Activated CD8-positive, alpha-beta memory T cell treated with anti-CD3 and anti-CD28 coated beads for 48 hours (primary cell): ENCODE measurements at places on chromosomes 16 and 17.

DNA sequence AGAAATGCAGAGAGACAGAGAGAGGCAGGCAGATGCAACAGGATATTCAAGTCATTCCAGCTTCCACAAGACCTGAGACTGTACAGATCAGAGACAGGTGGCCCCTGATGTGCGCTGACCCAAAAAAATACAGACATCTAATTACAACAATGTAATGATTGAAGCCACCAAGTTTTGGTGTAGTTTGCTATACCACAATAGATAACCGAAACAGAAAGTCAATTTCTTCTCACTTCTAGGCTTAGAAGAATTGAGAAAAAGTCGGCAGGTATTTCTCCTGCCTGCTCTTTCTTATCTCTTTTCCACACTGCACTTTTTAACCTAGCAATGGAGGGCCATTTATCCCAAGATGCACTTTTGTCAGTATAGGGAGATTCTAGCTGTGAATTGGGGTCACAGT is 949.2 kb downstream of the CDH11 start:
- no peak for DNase-seq

GRCh38 chr16:301950-302349 is 19.0 kb downstream of the PDIA2 start:
- DNase-seq = no peak

- DNase-seq = no peak
These were observed 53.7 kb downstream of the IQCK start for GRCh38 chr16:19771796-19772195.

DNA sequence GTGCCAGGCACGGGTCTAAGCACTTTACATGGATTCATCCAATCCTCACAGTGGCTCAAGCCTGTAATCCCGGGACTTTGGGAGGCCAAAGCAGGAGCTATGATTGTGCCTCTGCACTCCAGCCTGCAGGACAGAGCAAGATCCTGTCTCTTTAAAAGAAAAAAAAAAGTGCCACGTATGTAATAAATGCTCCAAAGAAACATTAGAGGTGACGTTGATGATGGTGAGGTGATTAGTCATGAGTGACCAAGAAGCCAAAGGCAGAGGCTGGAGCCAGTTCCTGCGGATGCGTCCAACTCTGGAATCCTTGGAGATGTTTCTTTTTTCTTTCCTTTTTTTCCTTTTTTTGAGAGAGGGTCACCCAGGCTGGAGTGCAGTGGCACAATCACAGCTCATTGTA is 59.4 kb upstream of the SIAH1 start:
- no peak for DNase-seq

GRCh38 chr17:59387351-59388068 is 56.1 kb downstream of the YPEL2 start:
- DNase-seq = no peak
